ENCODE measurements at places on chromosomes 3 and 15. TPM values are rescaled to one million over a fixed set of nuclear protein-coding genes. Genes with fewer than 3 reads are reported as not detected.

GRCh38 chr3:196073255-196073753 is 8.6 kb downstream of the TFRC start:
- no peak overlapping the region for H3K27ac ChIP-seq
- peaks cover 34% of the 10 kb centered on the region for H3K4me1 ChIP-seq
- H3K4me3 ChIP-seq, result no peak overlapping the region
- H3K36me3 ChIP-seq, result peaks cover 63% of the 10 kb centered on the region

DNA sequence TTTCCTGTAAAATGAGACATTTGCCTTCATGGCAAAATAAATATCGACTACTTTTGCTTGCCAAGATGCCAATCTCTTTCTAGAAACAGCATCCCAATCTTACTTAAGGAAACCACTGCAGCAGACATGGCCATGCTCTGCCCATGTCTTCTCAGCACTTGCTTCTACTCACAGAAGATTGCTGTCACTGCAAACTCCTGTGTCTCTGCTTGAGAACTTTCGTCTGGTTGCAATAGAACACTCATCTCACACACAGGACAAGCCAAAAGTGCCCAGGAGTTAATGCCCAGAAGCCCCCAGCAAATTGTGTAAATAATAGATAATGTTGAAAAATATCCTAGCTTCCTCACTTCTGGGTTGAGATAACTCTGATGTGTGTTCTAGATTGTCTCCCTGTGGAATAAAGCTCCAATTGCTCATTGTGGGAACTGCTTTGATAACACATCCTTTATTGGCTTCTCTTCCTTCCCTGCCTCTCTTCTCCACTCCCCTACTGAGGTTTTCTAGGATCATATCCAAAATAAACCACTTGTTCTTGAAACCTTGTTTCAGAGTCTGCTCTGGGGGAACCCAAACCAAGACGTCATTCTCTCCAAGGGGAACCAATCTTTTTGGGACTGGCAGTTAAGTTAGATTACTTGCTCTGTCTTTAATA is 156.3 kb upstream of the STRIT1 start:
- no peaks in the 10 kb centered on the region for H3K4me1 ChIP-seq
- no peaks in the 10 kb centered on the region for H3K27me3 ChIP-seq
- no peak overlapping the region for H3K4me3 ChIP-seq
- H3K36me3 ChIP-seq, result no peaks in the 10 kb centered on the region

DNA sequence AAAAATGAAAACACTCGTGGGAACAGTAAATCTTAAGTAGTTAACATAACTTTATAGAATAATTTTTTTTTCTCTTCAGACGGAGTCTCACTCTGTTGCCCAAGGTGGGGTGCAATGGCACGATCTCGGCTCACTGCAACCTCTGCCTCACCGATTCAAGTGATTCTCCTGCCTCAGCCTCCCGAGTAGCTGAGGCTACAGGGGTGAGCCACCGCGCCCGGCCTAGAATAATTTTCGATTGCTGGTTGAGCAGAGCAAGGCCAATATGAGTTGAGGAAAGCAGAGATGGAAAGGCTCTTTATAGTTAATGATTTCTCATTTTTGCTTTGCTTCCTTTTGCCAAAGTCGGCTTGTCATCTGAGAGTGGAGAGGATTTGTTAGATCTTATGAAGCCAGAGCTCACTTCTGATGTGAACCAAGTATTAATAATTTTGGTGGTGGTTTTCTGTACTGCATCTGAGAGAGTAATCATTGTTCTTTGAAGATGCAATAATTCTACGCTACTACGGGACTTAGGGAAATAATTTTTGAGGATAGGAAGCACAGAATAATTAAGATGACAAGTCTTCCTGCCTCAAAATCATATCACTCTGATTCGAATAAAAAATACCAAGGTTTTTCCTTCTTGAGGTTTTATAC is 1.6 kb upstream of the GOLM2 start:
- H3K36me3 ChIP-seq, result peaks cover 4% of the 10 kb centered on the region
- H3K4me1 ChIP-seq, result peaks cover 36% of the 10 kb centered on the region
- H3K4me3 ChIP-seq, result peak overlapping the region; percentile 88

DNA sequence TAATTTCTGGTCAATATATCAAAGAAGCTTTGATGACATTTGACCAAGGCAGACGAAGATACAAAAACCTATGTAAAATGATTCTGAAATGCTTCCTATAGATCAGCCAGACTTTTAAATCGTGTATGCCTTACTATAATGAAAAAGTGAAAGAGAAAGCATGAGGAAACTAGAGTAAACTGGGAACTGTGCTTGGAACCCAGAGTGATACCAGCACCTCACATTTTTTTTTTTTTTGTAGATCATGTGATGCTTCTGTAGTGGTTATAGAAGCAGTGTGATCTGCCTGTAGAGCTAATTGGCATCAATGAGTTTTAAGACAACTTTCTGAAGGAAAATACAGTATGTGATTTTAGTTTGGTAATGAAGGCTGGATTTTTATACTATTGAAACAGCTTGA is 150.7 kb downstream of the NLGN1 start:
- H3K27ac ChIP-seq, result no peak overlapping the region
- H3K36me3 ChIP-seq, result no peaks in the 10 kb centered on the region
- no peak overlapping the region for H3K4me3 ChIP-seq
- H3K27me3 ChIP-seq, result no peaks in the 10 kb centered on the region
- no peak for DNase-seq

GRCh38 chr3:99410789-99411311 is 227.5 kb upstream of the COL8A1 start:
- H3K27ac ChIP-seq, result no peak overlapping the region
- DNase-seq, result no peak
- no peaks in the 10 kb centered on the region for H3K4me1 ChIP-seq

DNA sequence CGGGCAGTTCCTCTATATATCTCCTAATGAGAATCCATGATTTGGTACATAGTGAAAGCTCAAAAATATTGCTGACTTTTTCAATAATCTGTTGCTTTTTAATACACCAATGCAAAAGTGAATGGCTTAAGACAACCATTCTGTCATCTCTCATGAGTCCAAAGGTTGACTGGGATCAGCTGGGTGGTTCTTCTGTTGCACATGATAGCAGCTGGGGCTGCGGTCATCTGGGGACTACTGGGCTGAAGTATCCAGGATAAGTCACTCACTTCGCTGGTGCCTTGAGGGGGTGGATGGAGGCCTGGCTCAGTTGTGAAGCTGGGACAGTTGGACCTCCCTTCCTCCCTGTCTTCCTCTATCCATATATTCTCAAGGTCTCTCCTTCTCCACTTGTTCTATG is 53.7 kb downstream of the NOX5 start:
- no peak overlapping the region for H3K4me3 ChIP-seq
- peaks cover 21% of the 10 kb centered on the region for H3K27me3 ChIP-seq
- H3K36me3 ChIP-seq, result no peaks in the 10 kb centered on the region
- no peak for DNase-seq
- H3K4me1 ChIP-seq, result no peaks in the 10 kb centered on the region
- H3K27ac ChIP-seq, result no peak overlapping the region

DNA sequence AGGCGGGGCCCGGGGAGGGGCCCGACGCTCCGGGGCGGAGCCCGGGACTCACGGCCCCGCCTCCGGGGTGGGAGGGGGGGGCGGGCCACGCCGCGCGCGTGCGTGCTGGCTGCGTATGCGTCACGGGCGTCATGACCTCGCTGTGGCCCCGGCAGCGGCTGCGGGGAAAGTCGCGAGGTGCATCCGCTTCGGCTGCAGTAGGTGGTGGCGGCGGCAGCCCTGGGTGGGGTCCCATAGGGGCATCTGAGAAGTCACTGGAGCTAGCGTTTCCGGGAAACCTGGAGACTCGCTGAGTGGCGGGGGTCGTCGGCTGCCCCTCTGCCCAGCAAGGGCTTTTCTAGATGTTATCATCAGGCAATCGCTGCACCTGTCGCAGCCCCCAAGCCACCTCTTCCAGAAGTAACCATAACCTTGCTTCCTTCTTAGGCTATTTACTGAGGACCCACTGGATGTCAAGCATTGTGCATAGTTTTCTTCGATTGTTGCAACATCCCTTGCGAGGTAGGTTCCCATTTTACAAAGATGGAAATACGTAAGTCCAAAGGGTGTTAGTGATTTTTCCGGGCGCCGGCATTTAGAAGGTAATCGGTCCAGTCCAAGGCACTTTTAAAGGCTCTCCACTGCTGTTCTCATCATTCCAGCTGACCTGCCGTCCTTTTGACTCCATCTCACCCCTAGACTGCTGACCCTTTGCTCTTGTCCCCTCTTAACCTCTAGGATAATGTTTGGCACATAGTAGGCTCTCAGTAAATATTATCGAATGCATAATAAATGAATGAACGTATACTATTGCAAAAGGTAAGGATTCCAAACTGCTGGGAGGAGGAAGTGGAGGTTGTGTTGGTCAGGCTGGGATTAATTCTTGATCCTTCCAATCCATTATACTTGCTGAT is at the start of gene GDPGP1:
Gene GDPGP1, plus strand, starts transcription at position 114 of the 893 bp plus-strand sequence. CDS start 6,700 bp downstream, outside the sequence.
- H3K27ac ChIP-seq, result peak within 1 kb of the TSS; percentile 95
- peaks cover 46% of the 10 kb centered on the region for H3K4me1 ChIP-seq
- DNase-seq, result no peak
- H3K36me3 ChIP-seq, result peaks cover 51% of the 10 kb centered on the region
- no peaks in the 10 kb centered on the region for H3K27me3 ChIP-seq

DNA sequence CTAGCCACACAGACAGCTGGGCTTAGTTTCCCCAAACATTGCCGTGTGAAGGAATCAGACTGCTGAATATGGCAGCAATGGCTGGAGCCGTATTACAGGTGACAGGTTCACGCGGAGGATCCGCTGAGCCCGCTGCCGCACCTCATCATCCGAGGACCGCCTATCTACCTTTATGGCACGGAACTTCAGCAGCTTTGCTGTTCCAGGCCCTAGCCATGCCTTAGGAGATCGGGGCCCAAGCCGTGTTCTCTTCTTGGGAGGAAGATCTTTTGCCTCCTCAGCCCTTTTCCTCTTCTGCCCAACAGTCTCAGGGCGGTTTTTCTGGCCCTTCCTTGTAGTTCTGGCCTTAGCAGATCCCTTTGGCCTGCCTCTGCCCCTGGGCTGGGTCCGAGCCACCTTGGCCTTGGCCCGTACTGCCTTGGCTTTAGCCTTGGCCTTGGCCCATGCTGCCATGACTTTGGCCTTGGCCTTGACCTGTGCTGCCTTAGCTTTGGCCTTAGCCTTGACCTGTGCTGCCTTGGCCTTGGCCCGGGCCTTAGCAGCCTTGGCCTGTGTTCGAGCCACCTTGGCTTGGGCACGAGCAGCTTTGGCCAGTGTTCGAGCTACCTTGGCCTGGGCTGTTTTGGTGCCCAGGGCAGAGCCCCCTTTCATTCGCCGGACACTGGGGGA is 3.2 kb downstream of the CCDC71 start:
- peaks cover 43% of the 10 kb centered on the region for H3K36me3 ChIP-seq
- no peak overlapping the region for H3K27ac ChIP-seq
- no peaks in the 10 kb centered on the region for H3K27me3 ChIP-seq
- H3K4me1 ChIP-seq, result peaks cover 20% of the 10 kb centered on the region

GRCh38 chr15:74599156-74599555 is 16.5 kb upstream of the CLK3 start:
- peak overlapping the region; percentile 95 for H3K4me3 ChIP-seq
- H3K27ac ChIP-seq, result peak overlapping the region; percentile 51

DNA sequence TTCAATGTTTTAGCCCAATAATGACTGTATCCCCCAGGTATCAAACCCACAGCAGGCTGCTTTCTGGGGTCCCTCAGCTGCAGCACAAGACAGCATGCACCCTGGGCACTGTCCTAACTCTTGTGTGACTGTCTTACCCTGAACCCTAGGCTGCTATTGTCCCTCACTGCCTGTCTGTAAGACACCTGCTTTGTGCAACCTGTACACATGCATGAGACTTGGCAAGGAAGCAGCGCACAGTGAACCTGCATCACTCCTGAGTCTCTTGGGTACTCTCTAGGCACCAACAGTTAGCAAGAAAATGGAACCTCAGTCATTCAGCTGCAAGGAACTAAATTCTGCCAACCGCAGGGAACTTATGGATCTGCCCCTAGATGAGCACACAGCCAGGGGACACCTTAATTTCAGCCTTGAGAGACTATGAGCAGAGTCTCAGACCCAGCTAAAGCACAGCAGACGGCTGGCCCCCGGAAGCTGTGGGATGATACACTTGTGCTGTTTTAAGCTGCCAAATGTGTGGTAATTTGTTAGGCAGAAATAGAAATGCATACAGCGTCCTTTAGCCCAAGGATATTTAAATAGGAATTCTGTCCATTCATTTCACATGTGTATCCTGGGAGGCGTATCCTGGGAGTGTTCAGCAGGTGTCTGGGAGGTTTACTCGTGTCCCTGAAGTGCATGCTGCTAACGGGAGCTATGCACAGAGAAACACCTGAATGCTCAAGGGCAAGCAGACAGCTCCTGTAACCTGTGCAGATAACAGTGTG is 223.8 kb downstream of the KLF13 start:
- peaks cover 6% of the 10 kb centered on the region for H3K4me1 ChIP-seq
- H3K4me3 ChIP-seq, result no peak overlapping the region
- no peaks in the 10 kb centered on the region for H3K36me3 ChIP-seq
- peak; percentile 51 for DNase-seq
- H3K27me3 ChIP-seq, result peaks cover 18% of the 10 kb centered on the region

DNA sequence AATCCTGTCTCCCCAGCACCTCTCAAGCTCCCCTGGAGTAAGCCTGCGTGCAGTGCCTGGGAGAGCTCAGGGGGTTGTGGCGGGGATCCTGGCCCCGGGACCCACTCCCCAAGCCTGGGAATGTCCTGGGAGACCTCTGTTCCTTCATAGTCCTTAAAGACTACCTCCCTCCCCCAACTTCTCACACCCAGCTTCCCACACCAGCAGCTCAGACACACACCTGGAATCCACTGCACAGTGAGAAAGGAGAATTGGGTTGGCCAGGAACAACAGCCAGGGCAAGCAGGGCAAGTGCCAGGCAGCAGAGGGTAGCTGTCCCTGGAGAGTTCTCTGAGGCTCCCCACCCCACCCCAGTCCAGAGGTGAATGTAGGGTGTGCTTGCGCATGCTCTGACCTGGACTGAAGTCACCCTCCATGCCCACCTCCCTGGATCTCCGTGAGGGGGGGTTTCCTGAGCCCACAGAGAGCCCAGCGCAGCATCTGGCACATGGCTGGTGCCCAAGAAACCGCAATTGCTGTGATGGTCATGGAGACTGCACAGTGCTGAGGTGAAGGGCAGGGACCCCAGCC is 22.2 kb downstream of the PSTPIP1 start:
- peak overlapping the region; percentile 98 for H3K27ac ChIP-seq
- H3K4me3 ChIP-seq, result no peak overlapping the region
- peaks cover 81% of the 10 kb centered on the region for H3K4me1 ChIP-seq
- no peak for DNase-seq

GRCh38 chr3:153001210-153002078 is 160.6 kb upstream of the RAP2B start:
- no peaks in the 10 kb centered on the region for H3K27me3 ChIP-seq
- no peak for DNase-seq
- H3K4me1 ChIP-seq, result no peaks in the 10 kb centered on the region
- no peaks in the 10 kb centered on the region for H3K36me3 ChIP-seq
- H3K27ac ChIP-seq, result no peak overlapping the region

GRCh38 chr3:127518456-127519081 is 72.0 kb downstream of the TPRA1 start:
- no peak overlapping the region for H3K27ac ChIP-seq
- H3K27me3 ChIP-seq, result peaks cover 6% of the 10 kb centered on the region
- no peak overlapping the region for H3K4me3 ChIP-seq

UNC13C gene
- not detected for total RNA-seq

CCDC9B gene
- total RNA-seq, result 0.54 TPM

GABRR3 gene
- 0.05 TPM for total RNA-seq

COL7A1 gene
- 0.56 TPM for total RNA-seq

ADAMTS17 gene
- total RNA-seq, result 1.1 TPM

FAM219B gene
- total RNA-seq, result 82.0 TPM

CIB2 gene
- total RNA-seq, result 1.5 TPM
